ENCODE measurements at places on chromosomes 12 and 14.

GRCh38 chr12:43969882-43970281 lies 134.0 kb downstream of the TMEM117 start:
- no peak for DNase-seq

DNA sequence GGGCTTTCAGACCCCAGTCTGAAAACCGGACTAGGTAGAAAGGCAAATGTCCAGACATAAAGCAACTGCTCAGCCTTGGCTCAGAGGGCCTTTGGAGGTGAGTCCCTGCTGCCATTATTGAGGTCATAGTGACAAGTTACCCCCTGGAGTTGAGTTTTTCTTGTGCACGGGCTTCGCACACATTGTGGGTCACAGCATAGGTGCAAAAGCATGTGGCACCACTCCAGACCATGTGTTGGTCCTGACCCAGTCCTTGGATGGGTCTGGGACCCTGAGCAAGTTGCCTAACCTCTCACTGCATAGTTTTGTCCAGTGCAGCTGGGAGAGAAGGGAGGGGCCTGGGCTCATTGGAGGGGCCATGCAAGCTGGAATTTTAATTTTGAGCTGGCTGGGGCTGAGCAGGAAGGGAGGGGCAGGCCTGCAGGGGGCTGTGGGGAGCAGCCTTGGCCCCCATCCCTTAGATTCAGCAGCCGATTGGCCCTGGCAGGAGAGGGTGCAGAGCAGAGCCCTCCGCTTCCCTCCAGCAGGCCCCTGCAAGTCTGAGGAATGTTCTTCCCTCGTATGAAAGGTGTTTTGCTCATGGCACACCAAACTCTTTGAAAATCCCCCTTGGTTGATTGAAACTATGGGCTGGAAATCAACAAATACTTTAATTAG lies 4.2 kb upstream of the KRT5 start:
- DNase-seq: no peak

GRCh38 chr12:45246236-45246635 lies 30.3 kb downstream of the ANO6 start:
- DNase-seq: peak; percentile 51

DNA sequence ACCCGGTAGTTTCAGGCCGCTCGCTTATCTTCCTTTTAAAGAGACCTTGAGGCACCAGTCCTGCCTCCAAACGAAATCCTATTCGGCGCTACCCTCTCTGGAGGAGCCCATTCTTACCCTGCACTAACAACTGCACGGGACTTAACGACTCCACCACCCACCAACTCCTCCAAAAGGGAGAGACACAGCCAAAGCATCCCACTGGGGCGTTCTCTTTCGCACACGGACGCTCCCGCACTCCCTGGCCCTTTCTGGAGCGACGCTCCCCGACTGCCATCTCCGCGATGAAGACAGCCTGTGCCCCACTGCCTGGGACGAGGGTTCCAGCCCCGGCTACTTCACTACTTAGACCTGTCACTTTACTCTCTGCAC lies 650 bp downstream of the GALC start:
- DNase-seq: no peak

GRCh38 chr14:23121361-23121771 lies 2.3 kb upstream of the CEBPE start:
- DNase-seq: peak; percentile 69

DNA sequence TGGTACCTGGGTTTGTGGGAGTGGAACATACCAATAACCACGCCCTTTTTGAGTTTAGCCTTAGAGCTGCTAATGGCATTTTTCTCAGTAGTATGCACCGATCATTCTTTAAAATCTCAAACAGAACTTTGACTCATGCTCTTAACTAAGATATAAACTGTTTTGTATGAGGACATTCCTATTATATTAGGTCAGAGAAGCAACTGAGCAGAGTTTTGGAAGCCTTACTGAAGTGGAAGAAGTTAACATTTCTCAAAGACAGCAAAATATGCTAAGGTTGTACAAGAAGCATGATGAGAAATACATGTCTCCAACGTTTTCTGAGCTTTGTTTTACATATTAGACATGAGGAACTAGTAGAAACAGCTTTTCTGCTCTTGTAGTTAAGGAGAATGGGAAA lies 819.2 kb downstream of the FSCB start:
- peak; percentile 76 for DNase-seq

DNA sequence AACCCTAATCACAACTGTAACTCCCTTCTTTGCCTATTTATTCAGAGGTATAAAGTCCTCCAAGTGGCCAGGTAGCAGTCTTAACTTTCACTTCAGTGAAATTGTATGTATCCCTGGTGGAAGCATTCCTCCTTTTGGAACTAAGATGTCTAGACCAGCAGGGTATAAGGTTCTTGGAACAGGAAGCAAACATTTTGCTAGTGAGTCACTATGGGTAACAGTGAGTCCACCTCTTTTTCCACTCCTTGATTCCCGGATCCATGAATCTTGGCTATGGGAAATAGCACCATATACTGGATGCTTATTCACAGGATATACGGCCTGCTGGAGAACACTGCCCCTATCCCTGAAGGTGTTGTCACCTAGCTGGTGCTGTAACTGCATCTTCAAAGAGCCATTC lies 80.2 kb downstream of the KCNA5 start:
- no peak for DNase-seq

DNA sequence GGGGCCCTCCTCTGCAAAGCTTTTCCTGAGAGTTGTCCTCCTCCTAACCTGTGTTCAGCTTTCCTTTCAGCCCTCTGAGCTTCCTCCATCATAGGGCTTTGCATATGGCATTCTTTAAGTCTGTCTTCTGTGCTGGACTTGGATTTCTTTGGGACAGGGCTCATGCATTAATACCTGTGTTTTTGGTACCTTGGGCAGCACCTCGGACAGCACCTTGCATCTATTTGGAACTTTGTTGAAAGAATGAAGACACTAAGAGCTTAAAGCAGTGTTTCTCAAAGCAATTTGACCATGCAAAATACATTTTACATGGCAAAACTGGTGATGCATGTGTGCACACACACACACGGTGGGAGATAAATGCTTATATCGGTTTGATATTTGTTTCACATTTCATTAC lies 115.0 kb upstream of the SRRM4 start:
- DNase-seq: no peak

DNA sequence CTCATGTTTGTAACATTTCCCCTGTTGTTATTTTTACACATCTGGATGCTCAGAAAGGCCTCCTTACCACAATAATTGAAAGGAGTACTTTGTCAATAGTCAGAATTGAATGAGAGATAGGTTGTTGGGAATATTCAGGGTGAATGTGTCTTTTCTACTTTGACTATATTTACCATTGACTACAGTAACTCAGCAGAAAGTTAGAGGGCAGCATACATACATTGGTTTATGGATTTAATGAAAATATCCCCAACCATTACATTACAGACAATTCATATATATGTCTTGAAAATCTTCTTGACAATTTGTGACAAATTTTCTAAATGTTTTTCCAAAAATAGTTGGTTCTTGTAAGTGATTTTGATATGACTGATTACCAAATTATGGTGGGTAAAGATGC lies 97.7 kb downstream of the NTS start:
- no peak for DNase-seq

DNA sequence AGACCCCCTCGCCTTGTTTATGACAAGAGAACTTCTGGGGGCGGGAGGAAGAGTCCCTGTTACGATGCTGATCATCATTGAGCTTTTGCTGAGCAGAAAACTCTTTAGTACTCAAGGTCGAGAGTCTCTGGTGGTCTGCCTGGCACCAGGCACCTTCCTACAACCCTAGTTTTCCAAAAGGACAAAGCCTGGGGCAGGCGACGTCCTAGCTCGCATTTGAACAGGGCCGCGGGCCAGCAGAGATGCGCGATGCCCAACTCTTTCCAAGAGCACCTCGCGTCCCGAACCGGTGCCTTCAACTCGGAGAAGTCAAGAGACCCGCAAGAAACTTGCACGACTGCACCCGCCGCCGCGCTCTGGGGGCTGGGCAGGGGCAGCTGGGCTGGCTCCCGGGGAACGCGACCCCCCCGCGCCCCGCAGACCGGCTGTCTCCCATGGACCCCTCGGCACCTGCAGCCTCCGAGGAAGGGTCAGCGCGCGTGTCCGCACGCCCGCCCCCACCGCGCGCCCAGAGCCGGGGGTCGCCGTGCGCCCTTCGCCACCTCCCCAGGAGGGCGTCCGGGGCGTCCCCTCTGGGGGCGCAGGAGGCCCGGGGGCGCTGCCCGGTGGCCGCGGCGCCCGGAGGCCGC lies 377 bp upstream of the BCL7A start:
- DNase-seq: peak; percentile 34
